ENCODE measurements at places on chromosomes 3 and 15. TPM values are rescaled to one million over a fixed set of nuclear protein-coding genes. Genes with fewer than 3 reads are reported as not detected.

Gene RETNLB
- polyA plus RNA-seq = not detected

Gene AMIGO3
- 1.2 TPM for polyA plus RNA-seq

DNA sequence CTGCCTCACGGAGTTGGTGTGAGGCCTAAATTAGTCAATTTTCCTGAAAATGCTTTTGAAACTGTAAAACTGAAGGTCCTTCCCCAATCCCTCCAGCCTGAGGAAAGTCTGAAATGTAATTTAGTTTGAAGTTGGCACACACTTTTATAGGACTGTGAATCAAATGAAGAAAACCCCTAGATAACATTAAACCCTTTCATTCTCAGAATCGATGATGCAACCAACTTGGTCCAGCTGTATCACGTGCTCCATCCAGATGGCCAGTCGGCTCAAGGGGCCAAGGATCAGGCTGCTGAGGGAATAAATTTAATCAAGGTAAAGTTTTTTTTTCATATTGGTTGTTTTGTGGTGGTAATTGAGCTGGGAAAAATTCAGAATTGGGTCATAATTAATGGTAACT lies 11.7 kb downstream of the MRPS22 start:
- DNase-seq = no peak

DNA sequence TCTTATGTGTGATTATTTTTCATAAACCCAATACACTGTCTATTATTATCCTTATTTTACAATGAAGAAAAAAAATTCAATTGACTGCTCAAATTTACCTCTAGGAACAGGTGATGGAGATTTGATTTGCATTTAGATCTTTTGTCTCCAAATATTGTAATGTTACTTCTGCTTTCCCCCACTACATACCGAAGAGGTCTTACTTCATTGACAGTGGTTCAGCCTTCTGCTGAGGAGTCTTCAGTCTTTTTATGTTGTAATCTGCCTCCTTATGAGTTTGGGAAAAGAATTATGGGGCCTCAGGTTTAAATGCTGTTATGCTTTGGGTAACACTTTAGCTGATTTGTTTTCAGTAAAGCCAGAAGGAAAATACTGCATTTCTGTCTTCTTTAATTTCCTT lies 199.5 kb downstream of the LPP start:
- no peak for DNase-seq

Gene CYP1A1
- polyA plus RNA-seq = 13.1 TPM

- no peak for DNase-seq
Observed at GRCh38 chr3:118781839-118782238, 252.8 kb downstream of the IGSF11 start.

Gene BOC
- 0.10 TPM for polyA plus RNA-seq

GRCh38 chr3:28703843-28704242 lies 355.2 kb upstream of the AZI2 start:
- no peak for DNase-seq

GRCh38 chr3:66344391-66344811 lies 123.6 kb downstream of the SLC25A26 start:
- no peak for DNase-seq

GRCh38 chr3:126956361-126956760 lies 26.6 kb upstream of the PLXNA1 start:
- no peak for DNase-seq

DNA sequence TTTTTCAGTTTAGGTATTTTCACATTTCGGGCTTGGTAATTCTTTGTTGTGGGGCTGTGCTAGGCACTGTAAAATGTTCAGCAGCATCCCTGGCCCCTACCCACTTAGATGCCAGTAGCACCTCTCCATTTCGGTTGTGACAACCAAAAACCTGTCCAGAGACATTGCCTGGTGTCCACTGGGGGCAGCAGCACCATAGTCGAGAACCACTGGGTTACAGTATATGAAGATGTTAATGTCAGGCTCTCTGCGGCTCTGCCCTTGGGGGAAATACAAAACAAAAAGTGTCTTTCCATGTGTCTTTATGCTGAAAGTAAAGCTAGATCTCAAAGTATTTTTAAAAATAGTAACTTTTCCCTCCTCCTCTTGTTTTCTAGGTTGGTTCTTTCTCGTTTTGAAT lies 177.2 kb downstream of the ITPR1 start:
- no peak for DNase-seq

DNA sequence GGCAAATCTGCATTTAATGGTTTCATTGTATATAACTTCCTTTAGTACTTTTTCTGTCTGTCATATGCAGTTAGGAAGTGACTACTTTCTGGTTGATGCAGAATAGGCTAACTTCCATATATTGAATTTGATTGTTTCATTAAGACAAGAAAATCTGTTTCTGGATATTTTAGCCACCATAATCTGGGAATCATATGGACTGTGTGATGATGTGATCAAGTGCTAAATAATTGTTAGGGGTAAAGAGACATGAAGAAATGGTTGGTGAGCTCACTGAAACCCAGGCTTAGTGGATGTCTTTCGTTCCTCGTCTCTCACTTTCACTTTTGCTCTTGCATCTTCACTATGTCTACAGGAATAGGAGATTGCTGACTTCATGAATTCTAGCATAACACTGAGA lies 3.5 kb upstream of the MNS1 start:
- peak; percentile 24 for DNase-seq

Gene LYSMD4
- 6.9 TPM for polyA plus RNA-seq

DNA sequence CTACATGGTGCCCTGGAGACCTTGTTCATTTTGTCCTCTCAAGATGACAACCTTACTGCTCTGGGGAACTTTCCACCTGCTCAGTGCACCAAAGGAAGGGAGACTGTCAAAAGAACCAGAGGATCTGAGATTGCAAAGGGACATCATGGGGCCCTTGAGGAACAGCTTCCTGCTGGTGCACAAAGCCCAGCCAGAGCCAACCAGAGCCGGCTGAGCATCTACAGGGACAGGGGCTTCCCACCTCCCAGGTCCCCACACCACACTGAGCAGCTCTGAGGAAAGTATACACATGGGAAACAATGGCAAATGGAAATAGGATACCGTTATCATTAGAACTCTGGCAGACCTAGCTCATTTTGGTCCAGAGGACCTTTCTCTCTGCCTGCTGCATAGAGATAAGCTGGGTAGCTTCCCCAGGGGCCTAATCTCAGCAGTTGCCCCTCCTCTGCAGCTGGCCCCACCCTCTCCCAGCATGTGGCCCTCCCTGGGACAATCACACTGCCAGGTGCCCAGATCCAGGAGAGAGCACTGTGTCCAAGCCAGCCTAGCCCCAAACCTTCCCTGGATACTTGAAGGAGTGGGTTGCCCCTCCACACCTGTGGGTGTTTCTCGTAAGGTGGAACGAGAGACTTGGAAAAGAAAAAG lies 123.4 kb upstream of the PRR20G start:
- DNase-seq = no peak

DNA sequence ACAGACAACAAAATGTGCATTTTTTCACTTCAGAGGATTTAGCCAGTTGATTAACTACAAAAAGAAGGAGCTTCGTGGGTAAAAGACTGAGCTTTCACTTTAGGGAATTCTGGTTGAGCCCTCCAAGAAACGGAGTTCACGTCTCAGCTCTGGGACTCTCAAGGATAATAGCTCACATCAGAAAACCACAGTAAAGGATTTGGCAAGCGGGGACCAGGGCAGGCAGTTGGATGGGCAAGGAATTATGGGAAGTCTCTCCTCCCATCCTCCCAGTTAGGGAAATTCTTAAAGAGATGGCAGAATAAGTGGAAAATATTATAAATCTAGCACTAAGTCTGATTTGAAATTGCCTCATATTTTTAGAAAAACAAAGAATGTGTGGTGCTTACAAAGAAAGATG lies 188.3 kb upstream of the EOMES start:
- no peak for DNase-seq

- DNase-seq = no peak
Observed at GRCh38 chr3:4392992-4393391, 74.1 kb downstream of the SUMF1 start.

Gene GOLGA6L10
- polyA plus RNA-seq = 1.2 TPM

Gene GXYLT2
- polyA plus RNA-seq = 0.07 TPM

DNA sequence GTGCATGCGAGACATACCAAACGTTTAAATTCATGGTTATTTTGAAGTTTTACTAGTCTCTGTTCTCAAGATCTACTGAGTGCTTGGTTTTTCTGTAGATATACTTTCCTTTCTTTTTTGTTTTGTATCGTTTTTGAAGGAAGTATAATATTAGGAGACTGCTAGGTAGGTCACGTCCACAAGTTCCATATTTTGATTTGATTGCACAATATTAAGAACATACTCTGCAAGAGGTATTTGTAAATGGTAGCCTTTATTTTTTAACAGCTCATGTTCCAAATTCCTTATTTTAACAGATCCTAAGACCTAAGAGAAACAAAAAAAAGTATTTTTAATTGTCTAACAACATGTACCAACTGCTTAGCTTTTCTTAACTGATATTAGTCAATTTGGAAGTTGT lies 156.7 kb downstream of the SERPINI1 start:
- DNase-seq = no peak

DNA sequence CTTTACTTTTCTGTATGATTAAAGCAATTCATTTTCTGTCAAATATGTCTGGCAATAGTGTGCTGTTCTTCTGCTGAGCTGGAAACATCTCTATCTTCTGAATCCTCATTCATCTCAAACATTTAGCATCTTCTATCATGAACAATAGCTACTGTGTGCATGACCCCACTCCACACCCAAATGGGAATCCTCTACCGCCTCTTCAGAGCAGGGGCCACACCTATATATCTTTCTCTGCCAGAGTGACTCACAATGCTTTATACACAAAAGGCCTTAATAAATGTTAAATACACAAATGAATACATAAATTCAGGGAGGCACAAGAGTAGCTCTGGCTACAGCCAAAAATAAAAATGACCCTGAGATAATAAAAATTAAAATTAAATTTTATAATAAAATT lies 8.0 kb downstream of the ALDH1A2 start:
- DNase-seq = no peak

GRCh38 chr3:160213191-160213590 lies 12.0 kb upstream of the C3orf80 start:
- DNase-seq = no peak

Gene AHSG
- polyA plus RNA-seq = not detected

GRCh38 chr15:45100884-45101625 lies 12.9 kb downstream of the DUOX2 start:
- no peak for DNase-seq

Gene BCL6
- 6.9 TPM for polyA plus RNA-seq

- DNase-seq = peak; percentile 53
Observed at GRCh38 chr15:73982222-73982962, 9.7 kb downstream of the STOML1 start.

GRCh38 chr15:70014860-70015490 lies 82.7 kb downstream of the TLE3 start:
- DNase-seq = no peak

- no peak for DNase-seq
Observed at GRCh38 chr3:149209431-149209830, 12.2 kb downstream of the CP start.

DNA sequence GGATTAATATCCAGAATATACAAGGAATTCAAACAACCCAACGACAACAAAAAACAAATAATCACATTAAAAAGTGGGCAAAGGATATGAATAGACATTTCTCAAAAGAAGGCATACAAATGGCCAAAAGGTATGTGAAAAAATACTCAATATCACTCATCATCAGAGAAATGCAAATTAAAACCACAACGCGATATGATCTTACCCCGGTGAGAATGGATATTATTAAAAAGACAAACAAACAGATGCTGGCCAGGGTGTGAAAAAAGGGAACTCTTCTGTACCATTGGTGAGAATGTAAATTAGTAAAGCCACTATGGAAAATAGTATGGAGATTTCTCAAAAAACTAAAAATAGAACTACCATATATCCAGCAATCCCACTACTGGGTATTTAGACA lies 43.5 kb upstream of the MEF2A start:
- no peak for DNase-seq

GRCh38 chr15:63526401-63526800 lies 22.0 kb downstream of the USP3 start:
- DNase-seq = no peak

Gene OR5K2
- not detected for polyA plus RNA-seq

DNA sequence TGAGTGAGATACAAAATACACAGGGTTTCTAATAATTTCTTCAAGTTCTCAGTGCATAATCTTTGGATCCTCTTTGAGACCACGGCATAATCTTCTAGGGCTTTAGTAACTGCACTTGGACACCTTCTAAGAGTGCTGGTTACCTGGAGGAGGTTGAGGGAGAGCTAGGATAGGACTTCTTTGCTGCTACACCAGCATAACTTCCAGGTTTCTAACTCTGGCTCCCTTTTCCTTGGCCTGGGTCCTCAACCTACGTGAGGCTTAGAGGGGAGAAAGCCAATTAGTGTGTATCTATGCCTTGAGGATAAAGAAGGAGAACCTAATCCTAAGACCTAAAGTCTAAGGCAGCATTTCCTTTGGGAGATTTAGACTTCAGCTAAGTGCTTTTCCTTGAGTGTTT lies 184.8 kb downstream of the LSAMP start:
- no peak for DNase-seq

Gene P2RY13
- not detected for polyA plus RNA-seq

GRCh38 chr3:157311633-157312375 lies 124.8 kb upstream of the PTX3 start:
- DNase-seq = peak; percentile 54

- no peak for DNase-seq
Observed at GRCh38 chr3:146896711-146897110, 291.6 kb upstream of the PLSCR5 start.

- no peak for DNase-seq
Observed at GRCh38 chr3:122493296-122493695, 21.4 kb downstream of the KPNA1 start.

DNA sequence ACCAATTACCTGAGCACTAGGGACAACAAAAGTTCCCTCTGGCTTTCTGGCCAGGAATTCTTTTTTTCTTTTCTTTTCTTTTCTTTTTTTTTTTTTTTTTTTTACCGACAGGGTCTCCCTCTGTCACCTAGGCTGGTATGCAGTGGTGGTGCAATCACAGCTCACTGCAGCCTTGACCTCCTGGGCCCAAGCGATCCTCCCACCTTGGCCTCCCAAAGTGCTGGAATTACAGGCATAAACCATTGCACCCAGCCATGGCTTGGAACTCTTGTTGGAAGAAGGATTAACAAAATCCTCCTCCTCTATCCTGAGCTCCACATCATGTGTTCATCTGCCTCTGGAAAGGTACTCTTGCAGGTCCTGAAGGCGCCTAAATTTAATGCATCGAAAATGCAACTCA lies 2.9 kb upstream of the LTF start:
- no peak for DNase-seq

Gene GOLGA6L7
- polyA plus RNA-seq = not detected

Data from endothelial cell of umbilical vein (primary cell).